ENCODE measurements at places on chromosomes 13 and 19.

GRCh38 chr19:44794610-44795009, 14.3 kb upstream of the BCAM start:
- no peak for DNase-seq

DNA sequence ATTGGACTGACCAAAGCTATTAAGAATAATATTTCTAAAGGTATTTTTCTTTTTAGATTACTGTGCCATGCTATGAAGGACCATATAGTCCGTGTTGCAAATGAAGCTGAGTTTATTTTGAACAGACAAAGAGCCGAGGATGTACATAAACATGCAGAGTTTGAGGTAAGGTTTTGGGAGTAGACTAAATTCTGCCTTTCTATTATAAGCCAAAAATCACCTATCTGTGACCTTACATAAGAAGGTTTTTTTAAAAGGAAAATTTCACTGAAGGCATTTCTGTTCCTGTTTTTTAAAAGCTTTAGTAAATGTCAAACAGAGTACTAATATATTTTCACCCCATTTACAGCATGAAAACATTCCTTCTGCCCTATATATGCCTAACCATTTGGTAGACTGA, 127.4 kb downstream of the MAB21L1 start:
- DNase-seq = no peak

- no peak for DNase-seq
Observed at GRCh38 chr13:49185264-49185663, 34.9 kb upstream of the MLNR start.

- DNase-seq = no peak
Observed at GRCh38 chr13:76214001-76214400, 577.9 kb downstream of the LMO7 start.

DNA sequence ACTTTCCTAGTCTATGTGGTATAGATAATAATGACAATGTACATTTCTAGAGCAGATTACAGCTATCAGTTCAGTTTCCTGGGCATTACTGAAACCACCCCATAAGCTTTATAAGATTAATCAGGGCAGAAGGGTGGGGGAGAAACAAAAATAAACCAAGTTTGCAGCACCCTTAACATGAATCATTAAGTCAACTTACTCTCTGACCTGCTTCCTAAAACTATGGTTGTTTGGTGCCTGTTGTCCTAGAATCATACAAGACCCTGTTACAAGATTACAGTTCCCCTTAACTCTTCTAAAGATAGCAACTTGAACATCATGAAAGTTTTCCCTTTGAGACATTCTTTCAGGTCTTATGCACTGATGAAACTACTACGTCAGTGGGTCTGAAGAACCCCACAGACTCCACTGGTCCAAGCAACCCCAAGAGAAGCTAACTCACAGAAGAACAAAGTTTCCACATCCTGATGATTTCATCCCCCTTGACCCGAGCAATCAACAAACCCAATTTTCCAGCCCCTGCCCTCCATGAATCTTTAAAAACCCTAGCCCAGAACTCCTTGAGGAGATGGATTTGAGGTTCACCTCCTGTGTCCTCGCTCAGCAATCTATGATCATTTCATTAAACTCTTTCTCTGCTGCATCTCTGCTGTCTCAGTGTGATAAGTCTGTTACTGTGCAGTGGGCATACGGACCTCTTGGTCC, 336.5 kb downstream of the FOXO1 start:
- DNase-seq = no peak

DNA sequence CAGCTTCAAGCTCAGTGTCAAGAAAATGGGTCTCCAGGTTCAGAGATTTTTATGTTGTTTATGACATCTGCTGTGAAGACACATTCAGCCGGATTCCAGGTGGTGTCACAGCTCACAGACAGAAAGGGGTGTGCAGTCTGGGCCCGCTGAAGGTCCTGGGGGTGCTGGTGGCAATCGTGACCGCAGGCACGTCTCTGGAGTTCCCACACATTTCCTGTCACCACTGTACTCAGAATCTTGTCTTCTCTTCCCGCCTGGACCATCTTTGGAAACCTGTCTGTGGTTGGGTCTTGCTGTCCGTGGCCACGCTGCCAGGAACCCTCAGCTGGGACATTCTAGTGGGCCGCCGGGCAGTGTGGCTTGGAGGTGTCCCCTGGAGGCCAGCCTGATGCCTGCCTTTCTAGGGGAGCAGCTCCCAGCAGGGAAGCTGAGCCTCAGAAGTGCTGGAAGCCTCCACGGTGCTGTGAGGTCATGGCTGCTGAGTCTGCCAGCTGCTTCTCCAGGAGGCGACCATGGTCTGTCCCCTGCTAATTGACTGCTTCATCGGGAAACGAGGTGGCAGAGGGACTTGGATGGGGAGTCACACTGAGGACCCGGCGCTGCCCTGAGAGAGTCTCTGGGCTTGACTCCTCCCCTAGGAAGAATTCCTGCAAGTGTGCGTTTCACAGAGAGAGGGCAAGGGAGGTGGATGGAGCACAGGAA, 3.7 kb downstream of the TEX29 start:
- no peak for DNase-seq

DNA sequence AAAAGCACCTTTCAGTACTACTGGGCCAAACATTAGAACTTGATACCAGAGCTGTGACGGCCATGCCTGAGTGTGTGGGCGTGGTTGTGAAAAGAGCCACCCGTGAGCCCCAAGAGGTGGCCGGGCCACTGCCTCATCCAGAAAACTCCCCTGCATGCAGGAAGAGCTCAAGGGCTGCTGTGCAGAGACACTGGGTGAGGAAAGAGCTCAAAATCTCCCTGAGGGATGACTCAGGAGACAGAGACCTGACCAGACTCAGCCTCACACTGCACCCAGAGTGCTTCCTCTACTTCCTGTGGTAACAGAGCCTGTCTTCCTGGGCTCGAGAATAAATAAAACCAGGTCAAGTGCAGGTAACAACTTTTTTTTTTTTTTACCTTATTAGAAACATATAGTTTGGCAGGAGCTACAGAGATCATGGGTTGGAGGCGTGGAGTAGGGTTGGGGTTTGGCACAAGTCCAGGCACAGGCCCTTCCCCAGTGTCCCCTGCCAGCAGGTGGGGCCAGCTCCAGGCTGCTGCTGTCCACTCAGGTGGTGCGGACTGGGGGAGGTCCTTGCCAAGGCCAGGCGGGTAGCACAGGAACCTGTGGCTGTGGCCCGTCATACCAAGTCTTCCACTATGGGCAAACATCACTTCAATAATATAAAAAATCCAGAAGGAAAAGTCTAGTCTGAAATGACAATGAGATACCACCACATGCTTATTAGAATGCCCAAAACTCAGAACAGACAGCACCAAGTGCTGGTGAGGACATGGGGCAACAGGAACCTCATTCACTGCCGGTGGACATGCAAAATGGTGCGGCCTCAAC, 25.5 kb downstream of the ELL start:
- DNase-seq = peak; percentile 89

DNA sequence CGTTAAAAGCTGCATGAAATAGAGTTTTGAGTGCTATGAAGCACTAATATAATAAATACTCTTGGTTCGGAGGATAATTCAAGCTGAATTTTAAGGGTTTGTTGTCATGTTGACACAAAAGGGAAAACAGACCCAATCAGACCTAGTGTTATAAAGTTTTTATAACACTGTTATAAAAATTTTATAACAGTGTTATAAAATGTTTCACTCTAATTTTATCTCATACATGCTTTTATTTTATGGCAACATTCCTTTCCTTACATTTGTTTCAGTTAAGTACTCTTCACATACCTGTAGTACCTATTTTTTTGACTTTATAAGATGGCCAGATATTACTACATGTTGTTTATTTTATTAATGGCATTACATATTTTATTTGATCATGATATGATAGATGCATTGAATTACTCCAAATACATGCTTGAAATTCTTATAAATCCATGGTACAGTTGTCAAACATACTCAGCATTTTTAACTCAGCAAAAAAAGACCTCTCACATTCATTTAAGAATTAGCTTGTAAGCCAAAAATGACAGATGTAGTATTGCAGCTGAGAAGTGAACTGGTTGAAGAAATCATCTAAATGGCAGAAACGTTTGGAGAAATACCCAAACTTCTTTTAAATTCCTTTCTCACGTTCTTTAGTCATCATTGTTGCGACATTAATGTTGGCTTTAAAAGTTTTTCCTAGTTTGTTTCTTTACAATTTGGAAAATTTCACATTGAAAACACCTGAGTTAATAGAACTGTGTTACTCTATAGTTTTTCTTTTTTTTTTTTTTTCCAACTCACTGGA, 104.5 kb downstream of the PIBF1 start:
- no peak for DNase-seq

- no peak for DNase-seq
Observed at GRCh38 chr19:40270362-40271089, 14.6 kb downstream of the AKT2 start.

- DNase-seq = no peak
Observed at GRCh38 chr13:43579321-43579720, 207.5 kb downstream of the ENOX1 start.

GRCh38 chr19:27776020-27776419, 1436.9 kb downstream of the UQCRFS1 start:
- DNase-seq = no peak

GRCh38 chr13:27966641-27967202, 2.4 kb downstream of the CDX2 start:
- no peak for DNase-seq

GRCh38 chr13:49373716-49374115, 70.1 kb downstream of the CAB39L start:
- DNase-seq = no peak

- no peak for DNase-seq
Observed at GRCh38 chr13:44231786-44232516, 141.7 kb upstream of the SERP2 start.

DNA sequence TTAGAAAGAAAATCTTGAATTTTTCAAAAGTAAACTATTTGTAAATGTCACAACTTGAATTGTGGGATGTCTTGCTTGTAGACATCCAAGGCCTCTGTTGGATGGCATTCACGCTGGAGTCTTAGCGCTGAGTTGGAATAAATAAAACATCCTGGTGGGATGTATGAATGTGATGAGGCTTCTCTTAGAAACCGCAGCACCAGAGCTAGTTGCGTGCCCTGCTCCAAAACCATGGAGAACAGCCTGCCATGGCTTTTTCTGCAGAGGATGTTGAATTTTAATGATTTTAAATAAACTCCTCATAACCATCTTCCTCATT, 70.4 kb downstream of the DPY19L3 start:
- no peak for DNase-seq

DNA sequence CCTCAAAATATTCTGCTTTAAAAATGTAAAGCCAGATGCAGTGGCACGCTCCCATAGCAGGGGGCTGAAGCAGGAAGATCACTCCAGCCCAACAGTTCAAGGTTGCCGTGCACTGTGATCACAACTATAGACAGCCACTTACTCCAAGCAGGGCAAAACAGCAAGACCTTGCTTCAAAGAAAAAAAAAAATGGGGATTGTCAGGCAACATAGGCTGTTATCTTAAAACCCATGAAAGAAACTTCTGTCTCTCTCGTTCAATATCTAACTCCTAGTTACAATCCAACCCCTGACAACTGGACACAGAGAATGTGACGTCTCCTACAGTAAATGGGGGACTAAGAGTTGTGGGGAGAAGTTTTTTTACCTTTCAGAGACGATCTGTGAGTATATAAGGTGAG, 17.4 kb downstream of the ELF1 start:
- no peak for DNase-seq

DNA sequence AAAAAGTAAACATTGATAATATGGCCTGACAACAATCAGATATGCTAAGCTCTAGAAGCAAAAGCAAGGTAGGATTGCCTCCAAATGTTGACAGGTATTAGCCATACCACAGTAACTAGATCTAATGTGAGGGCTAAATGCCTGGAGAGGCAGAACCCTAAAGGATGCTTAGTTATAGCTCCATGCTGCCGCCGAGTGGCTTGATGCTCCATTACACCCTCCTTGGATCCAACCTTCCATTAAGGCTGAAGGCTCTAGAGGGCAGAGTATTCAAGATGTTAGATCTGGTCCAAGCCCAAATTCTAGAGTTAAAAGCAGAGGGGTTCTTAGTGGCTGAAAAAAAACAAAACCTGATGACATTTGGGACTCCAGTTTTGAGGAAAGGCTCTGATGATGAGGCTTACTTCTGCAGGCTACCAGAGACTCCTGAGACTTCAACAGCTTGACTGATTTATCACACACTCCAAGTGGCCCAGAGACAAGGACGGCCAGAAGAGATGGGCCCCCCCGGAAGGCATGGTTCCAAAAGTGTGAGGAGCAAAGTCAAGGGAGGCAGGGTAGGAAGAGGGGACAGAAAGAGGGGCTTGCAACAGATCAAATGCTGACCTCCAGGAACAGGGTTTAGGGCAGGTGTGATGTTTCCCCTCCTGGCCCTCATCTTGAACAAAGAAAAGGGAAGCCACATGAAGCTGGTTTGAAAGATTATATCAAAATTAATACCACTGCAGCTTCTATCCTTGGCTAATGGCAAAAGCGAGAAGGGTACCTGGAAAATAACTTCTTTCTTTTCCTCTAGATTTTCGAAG, 21.9 kb upstream of the CPB2 start:
- peak; percentile 73 for DNase-seq

- DNase-seq = no peak
Observed at GRCh38 chr19:44973982-44974735, 19.0 kb downstream of the CLPTM1 start.

GRCh38 chr19:17758515-17758914, 7.2 kb downstream of the FCHO1 start:
- DNase-seq = no peak

- no peak for DNase-seq
Observed at GRCh38 chr19:55488986-55489710, 912 bp downstream of the SSC5D start.
